Lower lobe of right lung (tissue), 2 donors: ENCODE measurements at places on chromosomes 1 and 21. TPM values are rescaled to one million over a fixed set of nuclear protein-coding genes. Genes with fewer than 3 reads are reported as not detected.

GRCh38 chr1:218557731-218558130 is 212.6 kb downstream of the TGFB2 start:
- no peak overlapping the region for H3K4me3 ChIP-seq
- no peaks in the 10 kb centered on the region for H3K36me3 ChIP-seq
- peaks cover 8% of the 10 kb centered on the region for H3K4me1 ChIP-seq
- no peaks in the 10 kb centered on the region for H3K27me3 ChIP-seq
- no peak overlapping the region for H3K27ac ChIP-seq

DNA sequence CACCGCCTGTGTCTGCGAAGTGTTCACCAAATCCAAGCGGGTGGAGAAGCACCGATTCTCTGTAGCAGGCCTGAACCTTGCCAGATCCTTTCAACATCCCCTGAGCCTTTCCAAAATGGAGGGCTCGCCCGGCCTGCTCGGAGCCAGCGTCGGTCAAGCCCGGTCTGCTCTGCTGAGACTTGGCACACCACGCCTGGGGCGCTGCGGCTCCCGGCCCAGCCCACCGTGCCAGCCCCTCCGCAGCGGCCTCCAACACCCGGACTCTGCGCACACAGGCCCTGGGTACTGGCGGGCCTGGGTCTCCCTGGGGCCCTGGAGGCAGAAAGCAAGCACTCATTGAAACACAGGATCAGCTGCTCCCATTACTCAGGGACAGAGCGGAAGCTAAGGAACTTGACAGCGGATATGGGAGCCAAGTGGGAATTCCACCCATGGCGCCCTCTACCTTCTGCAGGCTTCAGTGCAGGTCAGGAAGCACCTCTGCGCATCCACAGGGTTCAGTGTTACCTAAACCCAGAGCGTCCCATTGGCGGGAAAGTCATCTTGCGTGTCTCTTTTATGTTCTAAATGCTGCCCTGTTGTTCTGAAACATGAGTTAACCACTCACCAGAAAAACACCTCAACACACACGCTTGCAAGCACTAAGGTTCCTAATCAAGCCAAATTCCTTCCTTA is 159.9 kb downstream of the ZBTB18 start:
- DNase-seq = no peak
- H3K27ac ChIP-seq = no peak overlapping the region
- H3K4me3 ChIP-seq = no peak overlapping the region
- no peaks in the 10 kb centered on the region for H3K27me3 ChIP-seq
- peaks cover 7% of the 10 kb centered on the region for H3K4me1 ChIP-seq

- no peak overlapping the region for H3K4me3 ChIP-seq
- H3K27me3 ChIP-seq = no peaks in the 10 kb centered on the region
- DNase-seq = no peak
- peaks cover 16% of the 10 kb centered on the region for H3K4me1 ChIP-seq
- no peaks in the 10 kb centered on the region for H3K36me3 ChIP-seq
These were observed 42.9 kb downstream of the SEC22B start for GRCh38 chr1:120133228-120133927.

Gene ETNK2
- 4.5 TPM for total RNA-seq

DNA sequence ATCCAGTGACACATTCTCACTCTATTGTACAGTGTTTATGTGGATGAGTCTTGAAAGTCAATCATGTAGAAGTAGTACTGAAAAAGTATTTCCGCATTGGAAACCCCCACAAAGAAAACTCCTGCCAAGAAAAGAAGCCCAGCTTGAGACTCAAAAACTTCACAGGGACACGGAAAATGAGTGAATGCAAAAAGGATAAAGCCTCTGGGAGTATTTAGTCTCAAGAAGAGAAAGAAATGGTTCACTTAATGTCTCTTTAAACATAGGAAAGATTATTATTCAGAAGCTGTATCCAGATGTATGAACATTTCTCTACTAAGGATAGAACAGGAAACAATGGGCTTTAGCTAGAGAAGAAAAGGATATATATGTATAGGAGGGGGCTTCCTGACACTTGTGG is 304.5 kb downstream of the BARHL2 start:
- no peak overlapping the region for H3K27ac ChIP-seq
- no peaks in the 10 kb centered on the region for H3K36me3 ChIP-seq
- H3K4me3 ChIP-seq = no peak overlapping the region
- no peak for DNase-seq
- H3K4me1 ChIP-seq = no peaks in the 10 kb centered on the region

- no peak overlapping the region for H3K4me3 ChIP-seq
- H3K4me1 ChIP-seq = peaks cover 56% of the 10 kb centered on the region
- no peaks in the 10 kb centered on the region for H3K36me3 ChIP-seq
- H3K27ac ChIP-seq = no peak overlapping the region
These were observed 4.1 kb downstream of the GJA5 start for GRCh38 chr1:147756341-147756740.

- H3K27me3 ChIP-seq = no peaks in the 10 kb centered on the region
- DNase-seq = no peak
- H3K36me3 ChIP-seq = no peaks in the 10 kb centered on the region
- peaks cover 13% of the 10 kb centered on the region for H3K4me1 ChIP-seq
- H3K27ac ChIP-seq = no peak overlapping the region
- no peak overlapping the region for H3K4me3 ChIP-seq
These were observed 106.0 kb upstream of the TIAM1 start for GRCh38 chr21:31449921-31450535.

DNA sequence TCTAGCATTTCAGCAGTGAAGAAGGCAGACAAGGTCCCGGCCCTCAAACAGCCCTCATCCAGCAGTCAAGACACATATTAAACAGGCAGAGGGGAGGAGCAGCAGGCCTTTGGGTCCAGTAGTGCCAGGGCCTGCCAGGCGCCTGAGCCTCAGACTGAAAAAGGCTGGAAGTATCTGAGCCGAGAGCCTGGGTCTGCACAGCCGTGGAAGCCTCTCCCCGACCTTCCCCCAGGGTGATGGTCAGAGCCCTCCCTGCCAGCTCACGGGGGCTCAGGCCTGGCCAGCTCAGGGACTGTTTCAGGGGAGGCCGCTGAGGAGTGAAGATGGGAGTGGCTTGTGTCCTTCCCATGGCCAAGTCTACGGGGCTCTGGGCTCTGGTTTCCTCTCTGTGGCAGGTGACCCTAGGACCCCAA is 565.2 kb downstream of the PTPRU start:
- no peak for DNase-seq
- peaks cover 7% of the 10 kb centered on the region for H3K27me3 ChIP-seq
- H3K27ac ChIP-seq = no peak overlapping the region

DNA sequence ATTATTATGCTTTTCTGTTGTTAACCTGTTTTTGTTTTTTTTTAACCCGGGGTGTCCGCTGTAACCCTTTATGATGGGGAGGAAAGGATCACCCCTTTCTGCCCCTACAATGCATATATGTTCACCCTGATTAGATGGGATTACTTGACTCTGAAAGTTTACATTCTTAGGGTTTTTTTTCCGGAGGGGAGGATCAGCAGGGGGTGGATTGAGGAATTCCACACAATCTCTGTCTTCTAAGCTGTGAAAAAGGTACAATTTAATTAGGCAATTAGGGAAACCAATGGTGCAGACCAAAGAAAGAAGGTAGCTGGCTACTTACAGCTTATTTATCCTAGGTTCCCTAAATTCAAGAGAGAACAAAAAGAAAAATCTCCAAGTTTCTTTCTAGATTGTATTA is 58.3 kb downstream of the EDEM3 start:
- H3K27me3 ChIP-seq = no peaks in the 10 kb centered on the region
- DNase-seq = no peak
- no peaks in the 10 kb centered on the region for H3K4me1 ChIP-seq

DNA sequence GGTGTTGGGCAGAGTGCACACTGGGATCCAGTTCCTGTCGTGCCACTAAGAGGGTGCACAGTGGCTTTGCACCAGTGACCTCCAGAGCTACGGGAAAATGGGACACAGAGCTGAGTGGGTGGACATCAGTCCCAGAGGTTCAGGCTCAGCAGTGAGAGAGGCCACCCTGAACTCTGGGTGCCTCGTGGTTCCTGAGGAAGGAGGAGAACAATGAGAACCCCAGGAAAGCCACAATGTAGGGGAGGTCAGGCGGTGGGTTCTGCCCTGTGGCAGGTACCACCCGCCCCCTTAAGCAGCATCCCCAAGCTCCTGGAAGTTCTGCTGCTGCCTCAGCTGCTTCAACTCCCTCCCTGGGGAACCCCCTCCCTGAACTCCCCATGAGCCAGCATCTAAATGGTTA is 112.2 kb downstream of the GRIK3 start:
- H3K36me3 ChIP-seq = no peaks in the 10 kb centered on the region
- no peak overlapping the region for H3K4me3 ChIP-seq
- H3K4me1 ChIP-seq = no peaks in the 10 kb centered on the region

DNA sequence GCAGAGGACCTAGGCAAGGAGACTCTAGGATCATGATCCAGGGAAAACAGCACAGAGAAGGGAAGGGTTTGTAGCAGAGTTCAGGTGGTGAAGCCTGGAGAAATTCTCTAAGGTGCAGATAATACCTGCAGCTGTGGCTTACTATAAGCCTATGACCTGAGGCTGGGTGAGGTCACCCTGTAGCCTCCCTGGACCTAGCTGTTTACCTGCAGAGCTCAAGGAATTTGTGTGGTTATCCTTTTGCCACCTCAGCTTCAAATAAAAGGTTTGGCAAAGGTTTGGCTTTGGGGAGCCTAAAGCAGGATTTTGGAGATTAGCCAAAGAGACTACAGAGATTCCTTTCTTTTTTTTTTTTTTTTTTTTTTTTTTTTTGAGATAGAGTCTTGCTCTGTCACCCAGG is 79.5 kb upstream of the ZNF648 start:
- peaks cover 32% of the 10 kb centered on the region for H3K4me1 ChIP-seq
- H3K36me3 ChIP-seq = no peaks in the 10 kb centered on the region
- no peak for DNase-seq
- no peak overlapping the region for H3K4me3 ChIP-seq
- no peak overlapping the region for H3K27ac ChIP-seq

Gene TMEM54
- 44.0 TPM for total RNA-seq

DNA sequence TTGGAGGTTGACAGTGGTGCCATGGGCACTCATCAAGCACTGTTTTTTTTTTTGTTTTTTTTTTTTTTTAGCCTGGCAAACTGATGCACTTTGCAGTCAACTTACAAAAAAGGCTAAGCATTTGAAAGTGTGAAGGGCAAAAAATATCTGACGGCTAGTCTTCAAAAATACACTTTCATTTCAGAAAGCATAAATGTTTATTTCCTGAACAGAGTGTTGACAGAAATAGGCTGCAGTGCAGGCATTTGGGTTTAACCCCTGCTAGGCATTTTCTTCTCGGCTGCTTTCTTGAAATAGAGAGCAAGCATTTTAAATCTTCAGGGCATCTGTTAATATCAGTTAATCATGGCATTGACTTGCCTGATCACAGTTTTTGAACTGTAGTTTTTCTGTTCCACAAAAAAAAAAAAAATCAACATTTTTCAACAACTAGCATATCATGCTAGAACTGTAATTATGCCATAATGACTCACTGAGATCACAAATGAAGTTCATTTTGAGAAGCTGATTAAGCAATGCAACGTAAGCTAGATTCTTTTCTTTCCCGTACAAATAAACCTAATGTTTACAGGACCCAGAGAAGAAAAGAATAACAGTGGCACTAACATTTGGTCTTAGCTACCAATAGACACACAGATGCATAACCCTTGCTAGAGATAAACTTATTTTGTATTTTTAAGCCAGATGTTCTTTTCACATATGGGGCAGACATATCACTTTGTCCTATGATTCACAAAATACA is 100.4 kb upstream of the USH2A start:
- H3K36me3 ChIP-seq = no peaks in the 10 kb centered on the region
- no peaks in the 10 kb centered on the region for H3K4me1 ChIP-seq
- H3K4me3 ChIP-seq = no peak overlapping the region
- H3K27ac ChIP-seq = no peak overlapping the region
- no peak for DNase-seq
- no peaks in the 10 kb centered on the region for H3K27me3 ChIP-seq

DNA sequence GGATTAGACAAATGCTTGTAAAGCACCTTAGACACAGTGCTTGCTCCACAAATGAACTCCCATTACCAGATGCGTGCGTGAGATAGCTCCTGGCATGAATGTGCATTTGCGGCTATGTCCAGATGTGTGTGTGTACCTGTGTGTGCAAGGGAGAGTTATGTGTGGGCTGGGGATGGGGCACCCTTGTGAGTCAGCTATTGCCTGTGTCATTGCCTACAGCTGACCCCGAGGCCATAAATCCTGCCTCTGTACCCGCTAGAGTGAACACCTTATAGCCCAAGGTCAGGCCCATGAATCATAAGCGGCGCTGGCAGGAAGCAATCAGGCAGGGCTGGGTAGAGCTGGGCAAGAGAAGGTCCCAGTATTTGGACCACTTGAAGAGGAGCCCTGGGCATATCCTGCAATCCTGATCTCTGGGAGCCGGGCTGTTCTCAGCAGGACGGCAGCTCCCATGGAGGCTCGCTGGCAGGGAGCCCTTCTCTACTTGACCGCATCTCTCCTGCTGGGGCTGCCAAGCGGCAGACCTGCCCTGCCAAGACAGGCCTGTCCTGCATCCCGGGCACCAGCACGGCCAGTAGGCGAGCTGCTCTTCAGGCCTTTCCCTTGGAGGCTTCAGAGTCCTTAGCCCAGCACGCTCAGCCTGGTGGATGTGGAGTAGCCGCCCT is 86.4 kb downstream of the TMEM53 start:
- no peaks in the 10 kb centered on the region for H3K4me1 ChIP-seq
- no peak for DNase-seq
- no peaks in the 10 kb centered on the region for H3K27me3 ChIP-seq
- H3K36me3 ChIP-seq = no peaks in the 10 kb centered on the region
- H3K4me3 ChIP-seq = no peak overlapping the region
- H3K27ac ChIP-seq = no peak overlapping the region
